ENCODE measurements at places on chromosomes 3 and 15. TPM values are rescaled to one million over a fixed set of nuclear protein-coding genes. Genes with fewer than 3 reads are reported as not detected.
A peak's percentile ranks its signal among the peaks of the same experiment; 100 is the strongest.

- peaks cover 44% of the 10 kb centered on the region for H3K36me3 ChIP-seq
- DNase-seq: no peak
- peaks cover 4% of the 10 kb centered on the region for H3K4me1 ChIP-seq
- H3K4me3 ChIP-seq: no peak overlapping the region
These were observed 89.9 kb downstream of the BBX start for GRCh38 chr3:107612664-107613084.

DNA sequence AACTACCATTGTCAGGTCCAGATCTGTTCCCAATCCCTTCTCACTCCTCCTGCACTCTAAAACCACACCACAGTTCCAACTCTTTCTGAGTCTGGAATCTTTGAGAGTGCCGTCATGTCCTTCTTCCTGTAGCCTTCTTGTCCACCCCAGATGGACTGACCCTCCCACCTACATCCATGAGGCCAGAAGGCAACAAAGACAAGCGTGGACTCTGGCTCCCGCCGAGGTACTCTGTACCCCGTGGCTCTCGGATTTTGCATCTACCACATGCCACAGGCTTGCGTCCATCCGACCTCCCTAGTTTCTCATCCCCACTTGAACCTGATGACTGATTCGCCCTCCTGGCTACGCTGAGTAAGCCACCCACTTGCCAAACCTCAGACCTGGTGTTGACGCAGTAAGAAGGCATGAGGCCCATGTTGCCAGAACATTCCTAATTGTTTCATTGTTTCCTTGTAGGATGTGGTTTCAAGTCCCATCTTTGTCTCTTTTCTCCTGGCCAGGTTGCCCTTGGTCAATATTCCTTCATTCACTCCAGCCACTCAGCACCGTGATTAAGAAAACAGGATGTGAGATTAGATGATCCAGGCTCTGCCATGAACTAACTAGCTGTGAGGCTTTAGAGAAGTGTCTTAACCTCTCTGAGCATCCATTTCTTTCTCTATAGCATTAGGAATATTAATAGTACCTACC lies 1.1 kb upstream of the ZBTB38 start:
- H3K27ac ChIP-seq: peak overlapping the region; percentile 99
- H3K27me3 ChIP-seq: no peaks in the 10 kb centered on the region
- DNase-seq: no peak
- H3K36me3 ChIP-seq: peaks cover 11% of the 10 kb centered on the region
- peaks cover 54% of the 10 kb centered on the region for H3K4me1 ChIP-seq
- H3K4me3 ChIP-seq: peak overlapping the region; percentile 76

GRCh38 chr3:50123394-50124051 lies 31.6 kb upstream of the SEMA3F start:
- H3K4me3 ChIP-seq: peak overlapping the region; percentile 44
- no peak for DNase-seq
- peaks cover 2% of the 10 kb centered on the region for H3K27me3 ChIP-seq
- H3K27ac ChIP-seq: no peak overlapping the region
- no peaks in the 10 kb centered on the region for H3K36me3 ChIP-seq

The RAB6B gene
- 15.5 TPM for total RNA-seq

The VGLL3 gene
- total RNA-seq: 6.1 TPM

DNA sequence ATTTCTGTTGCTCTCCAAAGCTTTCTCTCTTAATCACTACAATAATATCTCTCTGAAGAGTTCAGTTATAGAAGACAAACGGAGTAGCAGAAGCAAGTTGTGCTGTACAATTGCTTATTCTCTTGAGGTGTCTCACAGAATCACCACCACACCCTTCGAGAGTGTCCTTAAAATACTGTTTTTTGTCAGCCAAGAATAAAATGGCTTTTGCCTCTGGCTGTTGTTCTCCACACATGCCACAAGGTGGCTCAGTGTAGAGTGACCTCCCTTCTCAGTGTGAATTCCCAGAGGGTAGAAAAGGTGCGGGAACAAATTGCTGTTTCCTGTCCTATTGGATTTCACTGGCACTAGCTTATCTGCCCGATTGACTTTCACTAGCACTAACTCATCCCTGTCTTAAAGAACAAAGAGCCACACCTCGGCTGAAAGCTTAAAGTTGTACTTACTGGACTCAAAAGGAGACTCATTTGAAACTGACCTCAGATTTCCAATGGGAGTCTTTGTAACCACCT lies 134.2 kb upstream of the SATB1 start:
- H3K27me3 ChIP-seq: no peaks in the 10 kb centered on the region
- no peaks in the 10 kb centered on the region for H3K36me3 ChIP-seq
- no peak overlapping the region for H3K27ac ChIP-seq
- H3K4me1 ChIP-seq: peaks cover 3% of the 10 kb centered on the region

GRCh38 chr3:113898892-113899291 lies 48.9 kb upstream of the ZDHHC23 start:
- no peak overlapping the region for H3K27ac ChIP-seq
- no peaks in the 10 kb centered on the region for H3K4me1 ChIP-seq
- H3K36me3 ChIP-seq: no peaks in the 10 kb centered on the region
- H3K4me3 ChIP-seq: no peak overlapping the region
- no peak for DNase-seq

The LDHAL6B gene
- total RNA-seq: not detected

DNA sequence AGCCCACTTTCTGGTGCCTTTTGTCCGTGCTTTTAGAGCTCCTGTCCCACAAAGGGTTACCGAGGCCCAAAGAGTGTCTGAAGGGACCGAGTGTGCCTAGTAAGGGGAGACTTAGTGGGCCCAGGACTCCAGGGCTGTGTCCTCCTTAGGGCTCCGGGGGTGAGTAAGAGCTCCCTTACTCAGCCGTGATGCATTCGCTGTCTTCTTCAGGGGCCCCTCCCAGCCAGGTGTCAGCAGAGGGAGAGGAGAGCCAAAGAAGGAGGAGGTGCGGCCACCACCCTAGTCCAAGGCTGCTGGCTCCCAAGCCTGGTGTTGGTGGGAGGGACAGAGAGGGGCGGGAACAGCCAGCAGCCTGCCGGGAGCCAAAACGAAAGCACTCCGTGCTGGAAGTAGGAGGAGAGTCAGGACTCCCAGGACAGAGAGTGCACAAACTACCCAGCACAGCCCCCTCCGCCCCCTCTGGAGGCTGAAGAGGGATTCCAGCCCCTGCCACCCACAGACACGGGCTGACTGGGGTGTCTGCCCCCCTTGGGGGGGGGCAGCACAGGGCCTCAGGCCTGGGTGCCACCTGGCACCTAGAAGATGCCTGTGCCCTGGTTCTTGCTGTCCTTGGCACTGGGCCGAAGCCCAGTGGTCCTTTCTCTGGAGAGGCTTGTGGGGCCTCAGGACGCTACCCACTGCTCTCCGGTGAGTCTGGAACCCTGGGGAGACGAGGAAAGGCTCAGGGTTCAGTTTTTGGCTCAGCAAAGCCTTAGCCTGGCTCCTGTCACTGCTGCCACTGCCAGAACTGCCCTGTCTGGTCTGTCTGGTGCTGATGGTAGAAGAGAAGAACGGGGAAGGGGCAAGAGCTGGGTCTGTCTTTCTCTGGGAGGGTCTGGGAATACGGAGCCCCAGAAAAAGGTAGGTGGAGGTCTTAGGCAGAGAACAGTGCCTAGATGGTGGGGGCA lies at the start of gene IL17RC:
Gene IL17RC, plus strand, starts transcription at position 365 of the 947 bp plus-strand sequence. Its CDS starts 218 bp downstream, at position 583.
- peaks cover 13% of the 10 kb centered on the region for H3K4me1 ChIP-seq
- peak; percentile 27 for DNase-seq
- no peaks in the 10 kb centered on the region for H3K27me3 ChIP-seq
- H3K27ac ChIP-seq: peak within 1 kb of the TSS; percentile 75
- peak within 1 kb of the TSS; percentile 84 for H3K4me3 ChIP-seq

The WDR93 gene
- not detected for total RNA-seq

- no peaks in the 10 kb centered on the region for H3K36me3 ChIP-seq
- H3K4me1 ChIP-seq: no peaks in the 10 kb centered on the region
- no peak for DNase-seq
- no peak overlapping the region for H3K4me3 ChIP-seq
- H3K27me3 ChIP-seq: peaks cover 5% of the 10 kb centered on the region
- H3K27ac ChIP-seq: peak overlapping the region; percentile 62
These were observed 1.4 kb downstream of the LTF start for GRCh38 chr3:46463120-46463867.

The THAP10 gene
- total RNA-seq: 7.5 TPM

DNA sequence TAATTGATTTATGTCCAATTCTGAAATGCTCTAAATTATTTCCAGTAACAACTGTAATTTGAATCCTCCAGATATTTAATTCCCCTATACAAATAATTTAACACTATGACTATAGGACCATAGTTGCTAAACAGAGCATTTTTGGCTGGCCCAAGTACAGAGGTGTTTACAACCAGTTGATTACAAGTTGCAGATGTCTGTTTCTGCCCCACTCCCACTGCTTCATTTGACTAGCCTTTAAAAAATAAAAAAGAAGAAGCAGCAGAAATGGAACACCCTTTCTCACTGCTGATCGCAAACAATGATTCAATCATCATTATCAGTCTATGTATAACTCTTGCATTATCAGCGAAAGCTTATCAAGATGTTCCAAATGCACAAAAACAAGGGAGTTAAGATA lies 54.6 kb downstream of the SENP7 start:
- H3K4me1 ChIP-seq: no peaks in the 10 kb centered on the region
- no peak overlapping the region for H3K4me3 ChIP-seq

DNA sequence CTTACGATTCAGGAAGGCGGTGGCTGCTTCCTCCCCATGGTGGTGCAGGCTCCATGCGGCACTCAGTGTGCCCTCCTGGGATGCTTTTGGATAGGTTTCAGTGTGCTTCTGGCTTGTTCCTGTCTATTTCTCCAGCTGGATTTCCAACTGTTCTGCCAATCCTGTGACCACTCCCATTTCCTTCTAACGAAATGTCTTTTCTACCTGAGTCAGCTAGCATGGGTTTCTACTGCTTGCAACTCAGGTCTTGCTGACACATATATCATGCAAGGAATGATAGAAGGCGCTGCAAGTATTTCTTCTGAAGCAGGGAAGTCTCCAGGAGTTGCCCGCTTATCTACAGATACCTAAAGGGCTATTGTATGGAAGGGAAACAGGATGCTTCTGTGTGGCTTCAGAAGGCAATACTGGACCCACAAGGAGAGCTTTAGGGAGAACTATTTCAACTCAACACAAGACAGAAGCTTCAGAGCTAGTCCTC lies 244.4 kb downstream of the OPA1 start:
- H3K27me3 ChIP-seq: peaks cover 7% of the 10 kb centered on the region
- H3K27ac ChIP-seq: no peak overlapping the region
- no peak overlapping the region for H3K4me3 ChIP-seq
- H3K4me1 ChIP-seq: peaks cover 3% of the 10 kb centered on the region
- no peak for DNase-seq

- no peaks in the 10 kb centered on the region for H3K36me3 ChIP-seq
- H3K4me1 ChIP-seq: peaks cover 4% of the 10 kb centered on the region
- no peaks in the 10 kb centered on the region for H3K27me3 ChIP-seq
- H3K27ac ChIP-seq: no peak overlapping the region
These were observed 248.0 kb upstream of the P2RY1 start for GRCh38 chr3:152586974-152587373.

DNA sequence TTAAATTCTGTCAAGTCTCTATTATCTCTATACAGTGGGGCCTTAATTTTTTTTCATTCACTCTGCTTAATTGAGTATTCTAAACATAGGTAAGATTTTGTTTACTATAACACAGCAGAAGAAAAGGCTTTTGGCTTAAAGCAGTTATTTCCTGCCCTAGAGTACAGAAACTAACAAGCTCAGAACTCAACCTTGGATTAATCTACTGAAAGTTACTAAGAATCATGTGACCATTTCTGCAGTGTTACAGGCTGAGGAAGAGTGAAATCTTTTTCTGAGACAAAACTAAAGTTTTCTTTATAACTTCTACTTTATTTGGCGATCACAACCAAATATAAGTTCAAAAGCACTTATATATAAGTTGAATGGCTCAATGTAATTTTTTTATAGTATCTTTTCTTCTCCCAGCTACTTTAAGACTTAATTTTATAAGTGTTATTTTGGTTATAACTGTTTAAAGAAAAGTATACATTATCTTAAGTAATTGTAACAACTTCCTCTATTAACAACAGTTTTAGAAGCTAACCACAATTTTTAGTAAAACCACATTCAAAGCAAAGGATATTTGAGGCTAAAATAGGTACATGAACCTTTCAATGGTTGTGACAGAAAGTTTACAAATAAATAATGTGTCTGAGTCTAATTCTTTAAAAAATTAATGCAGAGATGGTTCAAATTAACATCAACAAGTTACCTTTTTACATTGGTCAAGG lies 240.6 kb upstream of the NAALADL2 start:
- H3K4me1 ChIP-seq: no peaks in the 10 kb centered on the region
- DNase-seq: no peak
- no peaks in the 10 kb centered on the region for H3K27me3 ChIP-seq
- H3K4me3 ChIP-seq: no peak overlapping the region
- no peaks in the 10 kb centered on the region for H3K36me3 ChIP-seq
- no peak overlapping the region for H3K27ac ChIP-seq

- peak overlapping the region; percentile 96 for H3K27ac ChIP-seq
- H3K4me1 ChIP-seq: peaks cover 49% of the 10 kb centered on the region
- peak; percentile 87 for DNase-seq
- H3K36me3 ChIP-seq: peaks cover 2% of the 10 kb centered on the region
- no peak overlapping the region for H3K4me3 ChIP-seq
These were observed 56.6 kb upstream of the PRTG start for GRCh38 chr15:55799291-55800212.

The HMG20A gene
- 67.2 TPM for total RNA-seq

- DNase-seq: no peak
- H3K36me3 ChIP-seq: peaks cover 20% of the 10 kb centered on the region
- H3K4me1 ChIP-seq: peaks cover 8% of the 10 kb centered on the region
- H3K27ac ChIP-seq: peak overlapping the region; percentile 22
- H3K4me3 ChIP-seq: no peak overlapping the region
- no peaks in the 10 kb centered on the region for H3K27me3 ChIP-seq
These were observed 15.0 kb upstream of the IL20RB start for GRCh38 chr3:136942803-136943202.

- no peak for DNase-seq
- H3K36me3 ChIP-seq: no peaks in the 10 kb centered on the region
- no peak overlapping the region for H3K27ac ChIP-seq
- H3K27me3 ChIP-seq: peaks cover 2% of the 10 kb centered on the region
These were observed 11.9 kb upstream of the SRP14 start for GRCh38 chr15:40050788-40051470.

The SRGAP3 gene
- total RNA-seq: 58.4 TPM

GRCh38 chr3:195811756-195812155 lies at the start of gene MUC4:
TSS of gene MUC4 (minus strand) at chr3:195811929. CDS start at chr3:195811817, 112 bp downstream.
- no peak for DNase-seq
- H3K27me3 ChIP-seq: peaks cover 20% of the 10 kb centered on the region
- H3K27ac ChIP-seq: no peak within 1 kb of the TSS
- no peaks in the 10 kb centered on the region for H3K36me3 ChIP-seq
- peaks cover 11% of the 10 kb centered on the region for H3K4me1 ChIP-seq

The CCR5 gene
- total RNA-seq: not detected

GRCh38 chr3:61908382-61908781 lies 347.0 kb downstream of the PTPRG start:
- no peak overlapping the region for H3K4me3 ChIP-seq
- no peak overlapping the region for H3K27ac ChIP-seq
- H3K36me3 ChIP-seq: no peaks in the 10 kb centered on the region

Data from neural crest cell (in vitro differentiated cells).